ENCODE measurements at places on chromosomes 6 and 20. TPM values are rescaled to one million over a fixed set of nuclear protein-coding genes. Genes with fewer than 3 reads are reported as not detected.

The SRMS gene
- total RNA-seq = not detected

The COL19A1 gene
- 0.49 TPM for total RNA-seq

The HSPA1L gene
- 0.98 TPM for total RNA-seq

The SMPDL3A gene
- 44.7 TPM for total RNA-seq

The KIF25 gene
- not detected for total RNA-seq

The SH3BGRL2 gene
- 38.3 TPM for total RNA-seq

DNA sequence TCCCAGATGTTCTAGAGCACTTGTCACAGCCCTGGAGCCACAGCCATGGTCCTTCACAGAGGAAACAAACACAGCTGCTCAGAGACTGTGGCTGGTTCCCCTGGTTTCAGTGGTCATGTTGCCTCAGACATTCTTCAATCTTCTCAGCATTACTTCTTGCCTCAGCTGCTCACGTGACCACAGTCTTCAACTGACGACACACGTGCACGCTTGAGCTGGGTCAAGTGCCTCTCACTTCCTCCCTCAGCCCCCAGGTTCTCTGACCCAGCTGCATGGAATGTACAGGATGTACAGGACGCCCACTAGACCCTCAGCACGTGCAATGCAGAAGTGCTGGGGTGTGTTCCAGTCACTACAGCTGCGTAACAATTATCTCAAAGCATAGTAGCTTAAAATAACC lies 159.8 kb upstream of the GGTLC1 start:
- H3K36me3 ChIP-seq = no peaks in the 10 kb centered on the region
- H3K4me1 ChIP-seq = no peaks in the 10 kb centered on the region
- H3K4me3 ChIP-seq = no peak overlapping the region
- DNase-seq = peak; percentile 67

DNA sequence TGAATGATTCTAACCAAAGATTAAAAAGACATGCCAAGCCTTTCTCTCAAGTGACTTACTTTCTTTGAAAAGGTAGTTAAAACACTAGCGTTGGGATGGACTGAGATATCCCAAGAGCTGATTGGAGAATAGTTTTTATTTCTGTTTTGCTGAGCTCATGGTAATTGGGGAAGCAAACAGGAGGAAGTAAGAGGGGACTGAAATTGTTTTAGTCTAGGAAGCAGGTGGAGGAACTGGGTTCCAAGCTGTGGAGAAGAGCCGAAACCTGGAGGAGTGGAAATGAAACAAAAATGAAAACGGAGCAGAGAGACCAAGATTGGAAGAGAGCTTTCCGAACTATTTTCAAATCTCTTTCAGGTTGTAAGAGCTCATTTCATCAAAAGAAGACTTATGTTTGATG lies 59.9 kb upstream of the TENT5A start:
- no peaks in the 10 kb centered on the region for H3K27me3 ChIP-seq
- no peak overlapping the region for H3K27ac ChIP-seq
- DNase-seq = no peak
- no peaks in the 10 kb centered on the region for H3K36me3 ChIP-seq
- H3K4me1 ChIP-seq = no peaks in the 10 kb centered on the region
- H3K4me3 ChIP-seq = no peak overlapping the region

- DNase-seq = no peak
- H3K27me3 ChIP-seq = no peaks in the 10 kb centered on the region
- H3K4me1 ChIP-seq = peaks cover 11% of the 10 kb centered on the region
- H3K4me3 ChIP-seq = no peak overlapping the region
Observed at GRCh38 chr6:124738482-124738881, 223.8 kb upstream of the RNF217 start.

- H3K4me1 ChIP-seq = no peaks in the 10 kb centered on the region
- no peaks in the 10 kb centered on the region for H3K36me3 ChIP-seq
- no peak overlapping the region for H3K27ac ChIP-seq
- DNase-seq = no peak
Observed at GRCh38 chr20:60395991-60396390, 437.8 kb downstream of the CDH26 start.

- DNase-seq = no peak
- no peak overlapping the region for H3K4me3 ChIP-seq
- H3K36me3 ChIP-seq = no peaks in the 10 kb centered on the region
Observed at GRCh38 chr20:12074111-12074655, 156.5 kb downstream of the BTBD3 start.

DNA sequence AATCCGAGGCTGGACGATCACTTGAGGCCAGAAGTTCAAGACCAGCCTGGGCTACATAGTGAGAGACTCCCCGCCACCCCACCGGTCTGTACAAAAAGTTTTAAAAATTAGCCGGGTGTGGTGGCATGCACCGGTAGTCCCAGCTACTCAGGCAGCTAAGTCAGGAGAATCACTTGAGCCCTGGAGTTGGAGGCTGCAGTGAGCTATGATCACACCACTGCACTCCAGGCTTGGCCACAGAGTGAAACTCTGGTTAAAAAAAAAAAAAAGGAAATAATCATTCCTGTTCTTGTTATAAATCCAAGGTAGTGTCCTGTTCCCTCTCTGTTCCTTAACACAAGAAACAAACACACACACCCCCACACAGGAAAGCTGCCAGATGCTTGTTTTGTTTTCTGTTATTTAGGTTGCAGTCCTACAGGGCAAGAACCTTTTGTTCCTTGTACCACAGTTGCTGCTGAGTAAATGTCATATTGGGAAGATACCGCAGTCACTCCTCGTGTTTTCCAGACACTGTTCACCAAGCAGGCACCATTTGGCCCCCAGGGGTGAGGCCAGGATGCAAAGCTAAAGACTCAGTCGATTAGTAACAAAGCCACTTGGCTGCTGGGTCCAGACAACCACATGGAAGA lies 28.9 kb downstream of the ASIP start:
- no peak overlapping the region for H3K27ac ChIP-seq
- peaks cover 9% of the 10 kb centered on the region for H3K4me1 ChIP-seq
- no peak overlapping the region for H3K4me3 ChIP-seq
- no peak for DNase-seq
- no peaks in the 10 kb centered on the region for H3K27me3 ChIP-seq
